AML-193 (cell line): ENCODE measurements at places on chromosomes 12 and 14.
A peak's percentile ranks its signal among the peaks of the same experiment; 100 is the strongest.

DNA sequence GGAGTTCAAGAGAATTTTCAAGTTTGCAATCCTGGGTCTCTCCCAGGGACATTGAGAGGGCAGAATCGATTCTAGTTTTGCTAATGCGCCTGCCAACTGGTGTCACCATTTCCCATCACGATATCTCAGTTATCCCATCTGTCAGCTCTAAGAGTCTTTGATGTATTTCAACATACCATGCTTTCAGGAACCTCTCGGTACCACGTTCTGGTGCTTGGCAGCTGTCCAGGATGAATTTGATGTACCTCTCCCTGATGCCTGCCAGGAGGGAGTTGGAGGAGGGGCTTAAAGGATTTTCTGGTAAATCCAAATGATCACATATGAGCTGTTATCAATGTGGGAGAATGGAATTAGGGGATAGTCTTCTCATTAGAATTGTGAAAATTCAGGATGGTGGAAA, 332.5 kb downstream of the RGS6 start:
- no peak for DNase-seq

GRCh38 chr14:54649056-54649455, 82.1 kb downstream of the SAMD4A start:
- no peak for DNase-seq

DNA sequence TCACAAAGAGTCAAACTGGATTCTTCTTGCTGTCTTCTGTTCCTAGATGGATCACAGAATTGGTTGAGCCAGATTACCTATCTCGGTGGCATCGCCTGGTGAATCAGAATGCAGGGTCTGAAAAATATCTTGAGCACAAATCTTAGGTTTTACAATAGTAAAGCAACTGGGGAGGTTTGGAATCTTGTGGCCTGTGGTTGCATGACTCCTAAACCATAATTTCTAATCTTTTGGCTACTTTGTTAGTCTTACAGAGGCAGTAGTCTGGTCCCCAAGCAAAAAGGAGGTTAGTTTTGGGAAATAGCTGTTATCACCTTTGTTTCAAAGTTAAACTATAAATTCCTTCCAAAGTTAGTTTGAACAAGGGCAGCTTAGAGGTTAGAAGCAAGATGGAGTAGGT, 1488.5 kb upstream of the FLRT2 start:
- no peak for DNase-seq

DNA sequence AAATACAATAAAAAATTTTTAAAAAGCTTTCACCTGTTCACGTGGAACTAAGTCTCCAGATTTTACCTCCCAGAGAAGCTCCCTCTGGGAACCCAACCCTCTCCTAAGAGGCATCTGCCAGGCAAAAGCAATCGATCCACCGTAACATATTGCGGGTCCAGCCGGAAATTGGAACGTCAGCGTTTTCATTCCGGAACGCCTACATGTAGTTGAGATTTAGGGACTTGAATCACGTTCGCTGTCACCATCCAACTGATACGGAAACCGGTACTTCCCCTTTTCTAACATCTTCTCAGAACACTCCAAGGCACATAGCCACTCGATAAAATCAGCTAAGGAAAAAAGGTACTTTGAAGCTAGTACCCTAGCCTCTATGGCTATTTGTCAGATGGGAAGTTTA, 70.3 kb downstream of the COX16 start:
- no peak for DNase-seq

- peak; percentile 15 for DNase-seq
These were observed 1.3 kb downstream of the A2ML1 start for GRCh38 chr12:8823565-8824300.

DNA sequence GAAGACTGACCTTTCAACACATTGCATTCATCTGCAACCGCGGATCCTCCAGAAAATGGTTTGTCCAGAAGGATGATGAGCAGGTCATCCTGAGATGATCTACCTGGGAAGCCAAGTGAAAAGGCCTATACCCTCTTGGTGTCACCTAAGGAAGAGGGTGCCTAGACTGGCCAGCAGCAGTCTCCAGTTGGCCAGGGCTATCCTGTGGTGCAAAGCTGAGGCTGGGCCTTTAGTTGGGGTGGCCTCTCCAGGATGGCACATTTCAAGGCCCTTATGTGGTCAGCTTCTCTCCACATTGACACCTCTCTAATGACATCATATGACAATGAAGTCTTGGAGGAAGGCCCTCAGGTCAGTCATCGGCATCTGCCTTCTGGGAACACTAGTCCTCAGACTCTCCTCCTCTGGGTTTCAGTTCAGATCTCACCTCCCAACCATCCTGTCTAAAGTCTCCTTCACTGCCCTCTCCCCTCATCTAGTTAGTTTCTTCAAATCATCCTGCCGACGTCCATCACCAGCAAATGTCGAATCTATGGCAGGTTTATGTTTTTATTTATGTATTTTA, 3.3 kb upstream of the SLC22A17 start:
- DNase-seq, result no peak

GRCh38 chr12:130603396-130603965, 112.6 kb downstream of the RIMBP2 start:
- no peak for DNase-seq

- peak; percentile 31 for DNase-seq
These were observed 71.7 kb upstream of the RAP1B start for GRCh38 chr12:68538726-68539614.

GRCh38 chr12:103664626-103665025, 77.6 kb downstream of the STAB2 start:
- DNase-seq, result no peak

DNA sequence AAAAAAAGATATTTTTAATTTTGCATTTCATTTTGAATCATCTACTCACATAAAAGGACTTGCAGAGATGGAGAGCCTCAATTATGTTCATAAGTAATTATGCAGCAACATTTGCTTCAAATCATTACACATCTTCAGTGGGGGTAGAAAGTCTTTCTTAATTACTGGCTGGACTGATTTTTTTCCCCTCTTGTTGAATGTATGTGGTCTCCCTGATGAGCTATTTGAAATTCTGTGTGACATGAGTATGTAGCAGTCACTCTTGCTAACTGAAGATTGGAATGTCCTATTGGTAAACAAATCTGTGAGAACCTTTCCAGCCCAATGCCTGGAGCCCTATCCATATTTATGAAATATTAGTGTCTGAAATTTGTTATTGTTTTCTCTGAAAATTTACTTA, 139.8 kb downstream of the TMTC2 start:
- no peak for DNase-seq

DNA sequence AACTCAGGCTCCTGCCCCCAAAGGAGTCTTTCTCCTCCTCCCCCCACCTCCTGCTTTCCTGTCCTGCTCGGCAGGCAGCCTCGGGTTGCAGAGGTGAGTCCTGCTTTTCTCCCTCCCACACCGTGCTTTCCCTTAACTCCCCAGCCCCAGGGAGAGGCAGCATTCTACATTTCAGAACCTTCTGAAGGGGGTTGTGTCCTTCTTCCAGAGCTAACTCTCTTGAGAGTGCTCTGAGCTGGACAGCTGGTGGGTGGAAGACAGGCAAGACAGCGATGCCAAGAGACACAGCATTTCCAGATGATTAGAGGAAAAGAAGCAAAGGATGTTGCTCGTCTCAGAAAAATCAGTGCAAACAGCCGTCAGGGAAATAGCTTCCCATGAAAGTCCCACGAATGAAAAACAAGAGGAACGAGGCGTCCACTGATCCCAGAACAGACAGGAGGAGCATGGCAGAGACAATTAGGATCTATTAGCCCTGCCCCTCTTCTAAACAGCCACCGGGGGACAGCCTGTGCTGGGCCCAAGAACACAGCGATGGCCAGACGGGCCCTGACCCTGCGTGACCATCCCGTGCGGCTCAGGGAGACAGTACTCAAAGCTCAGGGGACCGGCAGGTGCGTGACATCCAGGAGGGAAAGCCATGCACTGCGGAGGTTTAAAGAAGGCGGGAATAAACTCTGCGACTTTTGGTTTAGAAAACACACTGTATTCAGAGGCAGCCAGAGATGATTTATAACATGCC, 216.5 kb upstream of the RTL1 start:
- no peak for DNase-seq

GRCh38 chr12:113381220-113381619, 22.5 kb downstream of the SDS start:
- no peak for DNase-seq
